Activated naive CD4-positive, alpha-beta T cell treated with Interleukin-2 at 50 U/mL for 16 hours (primary cell): ENCODE measurements at places on chromosomes 4 and X.

- DNase-seq = no peak
Measured at GRCh38 chr4:17574206-17574605, 2.8 kb upstream of the LAP3 start.

DNA sequence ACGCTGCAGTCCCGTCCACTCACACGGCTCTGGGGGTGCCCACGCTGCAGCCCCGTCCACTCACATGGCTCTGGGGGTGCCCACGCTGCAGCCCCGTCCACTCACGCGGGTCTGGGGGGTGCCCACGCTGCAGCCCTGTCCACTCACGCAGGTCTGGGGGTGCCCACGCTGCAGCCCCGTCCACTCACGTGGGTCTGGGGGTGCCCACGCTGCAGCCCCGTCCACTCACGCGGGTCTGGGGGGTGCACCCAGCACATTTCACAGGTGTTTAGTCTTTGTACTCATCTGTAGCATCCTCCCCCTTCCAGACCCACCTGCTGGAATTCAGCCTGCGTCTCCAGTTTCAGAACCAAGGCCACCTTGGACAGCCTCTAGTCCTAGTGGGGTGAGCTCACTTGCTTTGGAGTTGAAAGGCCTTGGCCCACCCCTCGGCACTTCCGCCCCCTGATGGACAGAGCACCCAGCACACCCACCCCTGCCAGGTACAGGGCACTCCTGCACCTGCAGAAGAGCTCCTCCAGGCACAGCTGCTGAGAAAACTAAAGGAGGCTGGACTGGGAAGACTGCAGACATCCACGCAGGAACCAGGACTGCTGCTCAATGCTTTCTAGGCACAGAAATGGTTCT lies 73.0 kb downstream of the ABLIM2 start:
- no peak for DNase-seq

GRCh38 chr4:41613821-41614220 lies 75.9 kb downstream of the LIMCH1 start:
- DNase-seq = no peak

DNA sequence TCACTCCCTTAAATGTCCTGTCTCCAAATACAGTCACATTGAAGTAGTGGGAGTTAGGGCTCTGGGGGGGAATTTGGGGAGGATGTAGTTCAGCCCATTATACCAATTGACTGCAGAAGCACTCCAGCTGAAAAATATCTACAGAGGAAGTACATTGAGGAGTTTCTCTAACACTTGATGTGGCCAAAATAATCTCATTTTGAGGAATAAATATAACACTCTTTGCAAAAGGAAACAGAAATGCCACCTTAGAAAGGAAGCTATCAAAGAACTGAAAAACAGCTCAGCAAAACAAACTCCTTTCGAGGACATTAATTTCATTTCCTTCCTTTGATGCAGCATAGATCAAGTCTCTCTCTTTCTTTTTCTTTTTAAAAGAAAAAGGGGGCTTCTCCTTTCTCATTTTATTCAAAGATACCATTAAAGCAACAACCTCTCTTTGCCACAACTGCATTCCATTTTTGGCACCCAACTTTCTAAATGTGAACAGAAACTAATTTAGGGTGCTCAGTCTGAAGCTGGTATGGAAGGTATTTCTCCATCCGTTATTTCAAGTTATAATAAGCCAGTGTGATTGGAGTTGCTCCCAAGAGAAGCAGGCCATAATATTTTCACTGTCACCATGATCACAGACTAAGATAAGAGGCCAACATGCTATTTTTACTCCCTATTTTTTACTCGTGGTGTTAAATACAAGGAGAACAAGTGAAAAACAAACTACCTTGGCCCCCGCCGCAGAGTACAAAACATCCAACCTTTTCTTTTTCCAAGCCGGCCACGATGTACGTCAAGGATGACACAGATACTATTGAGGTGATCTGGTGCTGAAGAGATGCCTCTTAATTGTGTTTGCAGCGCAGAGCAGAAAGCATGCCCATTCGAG lies 230.4 kb upstream of the GATB start:
- DNase-seq = no peak

DNA sequence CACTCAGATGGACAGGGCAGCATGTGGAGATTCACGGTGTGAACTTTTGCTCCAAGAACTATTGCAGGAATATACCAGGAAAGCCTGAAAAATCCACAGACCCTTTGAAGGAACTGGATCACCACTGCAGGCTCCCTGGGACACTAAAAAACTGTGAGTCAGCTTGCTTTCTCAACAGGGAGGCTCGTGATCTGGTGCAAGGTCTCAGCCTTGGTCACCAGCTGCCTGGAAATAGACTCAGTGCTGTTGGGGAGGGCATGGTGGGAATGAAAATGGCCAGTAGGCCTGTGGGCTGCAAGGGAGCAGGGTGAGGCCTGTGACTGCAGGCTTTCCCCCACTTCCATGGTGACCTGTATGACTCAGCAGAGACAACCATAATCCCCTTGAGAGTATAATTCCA lies 426.4 kb upstream of the RPS6KA3 start:
- no peak for DNase-seq

DNA sequence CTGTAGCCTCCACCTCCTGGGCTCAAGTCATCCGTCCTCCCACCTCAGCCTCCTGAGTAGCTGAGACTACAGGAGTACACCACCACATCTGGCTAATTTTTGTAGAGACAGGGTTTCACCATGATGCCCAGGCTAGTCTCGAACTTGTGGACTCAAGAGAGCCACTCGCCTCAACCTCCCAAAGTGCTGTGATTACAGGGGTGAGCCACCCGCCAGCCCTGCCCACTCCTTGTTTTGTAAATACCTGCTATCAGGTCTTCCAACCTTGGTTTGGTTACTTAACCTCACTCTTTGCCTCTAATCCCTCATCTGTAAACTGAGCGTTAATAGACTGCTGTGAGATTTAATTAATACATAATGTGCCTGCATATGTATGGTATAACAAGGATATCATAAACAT lies 803 bp downstream of the CNGA1 start:
- DNase-seq = no peak

DNA sequence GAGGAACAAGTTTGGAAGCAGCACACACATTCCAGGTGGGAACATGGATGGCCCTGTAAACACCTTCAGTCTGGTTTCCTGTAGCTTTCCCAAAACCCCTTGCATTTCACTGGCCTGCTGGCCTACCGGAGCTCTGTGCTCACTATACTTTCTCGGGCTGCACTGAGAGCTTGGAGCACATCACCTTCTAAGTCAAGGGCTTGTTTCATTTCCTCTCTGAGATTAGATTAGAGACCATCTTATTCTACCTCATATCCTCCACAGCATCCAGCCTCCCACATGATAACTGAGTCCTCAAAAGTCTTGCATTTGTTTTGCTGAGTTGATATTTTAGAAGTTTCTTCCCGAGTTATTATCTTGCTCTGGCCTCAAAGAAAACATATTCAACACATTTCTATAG lies 147.7 kb downstream of the RASL11B start:
- DNase-seq = no peak

DNA sequence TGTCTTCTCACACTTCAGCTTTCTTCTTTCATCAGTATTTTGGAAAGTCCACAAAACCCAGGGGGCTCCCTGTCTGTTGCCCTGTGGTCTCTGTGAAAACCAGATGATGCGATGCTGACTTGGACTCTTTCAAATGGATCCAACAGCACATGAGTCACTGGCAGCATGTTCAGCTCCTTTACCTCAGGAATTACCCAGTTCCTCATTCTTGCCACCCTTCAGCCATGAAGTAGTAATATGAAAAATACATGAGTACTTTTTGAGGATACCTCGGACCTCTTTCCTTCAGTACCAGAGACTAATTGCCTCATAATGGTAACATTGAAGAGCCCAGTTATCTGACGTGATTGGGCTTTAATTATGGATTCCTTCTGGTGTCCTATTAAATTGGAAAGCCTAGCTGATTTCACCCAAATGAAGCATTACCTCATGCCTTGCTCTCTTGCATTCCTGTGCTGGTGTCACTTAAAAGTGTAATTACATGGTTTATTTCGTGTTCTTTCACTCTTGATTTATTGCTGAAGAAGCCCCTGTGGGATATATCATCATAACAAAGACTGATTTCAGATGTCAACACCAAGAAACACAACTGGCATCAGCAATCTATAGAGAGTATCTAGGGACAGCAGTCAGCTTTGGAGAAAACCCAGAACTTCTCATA lies 63.4 kb downstream of the NFKB1 start:
- DNase-seq = peak; percentile 32

- no peak for DNase-seq
Measured at GRCh38 chr4:24991015-24991414, 39.7 kb downstream of the LGI2 start.

GRCh38 chr4:103361926-103362325 lies 163.8 kb upstream of the CENPE start:
- DNase-seq = no peak

DNA sequence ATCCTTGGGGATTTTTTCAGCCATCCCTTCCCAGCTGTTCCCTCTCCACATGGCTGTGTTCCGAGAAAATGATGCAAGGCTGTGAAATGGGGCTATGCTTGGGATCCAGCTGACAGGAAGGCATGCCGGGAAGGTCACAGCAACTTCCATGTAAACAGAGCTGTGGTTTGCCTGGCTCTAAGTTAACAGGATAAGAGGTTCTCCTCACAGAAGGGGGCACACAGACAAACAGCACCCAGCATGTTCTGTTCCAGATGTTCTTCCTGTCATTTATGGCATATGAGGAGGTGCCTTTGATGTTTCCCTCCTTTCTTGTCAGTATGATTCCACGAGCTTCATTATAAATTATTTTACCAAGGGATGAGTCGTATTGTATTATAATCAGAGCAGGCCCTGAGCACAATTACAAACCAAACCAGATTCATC lies 220.7 kb downstream of the ANTXR2 start:
- DNase-seq = no peak

GRCh38 chrX:129956765-129957164 lies 25.7 kb upstream of the BCORL1 start:
- DNase-seq = no peak

GRCh38 chrX:8783097-8783713 lies 18.0 kb downstream of the FAM9A start:
- DNase-seq = peak; percentile 37

DNA sequence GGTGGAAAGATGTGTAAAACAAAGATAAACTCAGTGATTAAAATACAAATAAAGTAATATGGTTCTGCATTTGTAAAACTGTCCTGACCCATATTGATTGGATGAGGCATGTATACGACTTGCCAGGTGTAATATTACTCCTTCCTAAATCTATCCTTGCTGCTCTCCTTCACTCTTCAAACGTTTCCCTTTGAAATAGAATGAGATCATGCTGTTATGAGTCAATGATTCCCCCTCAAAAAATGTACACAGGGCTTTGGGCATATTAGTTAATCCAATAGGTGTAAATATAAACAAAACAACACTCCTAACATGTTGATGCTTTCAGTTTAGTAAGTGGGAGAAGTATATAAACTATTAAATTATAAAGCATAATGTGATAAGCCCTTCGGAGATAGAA lies 117.4 kb upstream of the GPM6A start:
- no peak for DNase-seq

GRCh38 chrX:41779941-41780340 lies 56.0 kb downstream of the GPR82 start:
- no peak for DNase-seq

DNA sequence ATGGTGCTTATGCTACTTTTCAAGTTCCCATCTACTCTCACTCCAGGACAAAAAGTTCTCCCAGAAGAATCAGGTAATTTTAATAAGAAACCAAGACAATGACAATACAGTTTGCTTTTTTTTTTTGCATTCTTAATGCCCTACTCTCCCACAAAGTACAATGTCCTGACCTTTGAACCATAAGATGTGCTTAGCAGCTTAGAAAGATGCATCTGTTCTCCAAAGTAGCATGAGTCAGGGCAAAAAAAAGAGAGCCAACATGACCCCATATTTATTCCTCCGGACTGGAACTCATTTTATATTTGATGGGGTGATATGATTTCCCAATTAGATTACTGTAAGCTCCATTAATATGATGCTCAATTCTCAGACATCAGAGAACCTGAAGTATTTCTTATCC lies 16.5 kb upstream of the PDCL2 start:
- no peak for DNase-seq

GRCh38 chr4:4631150-4631549 lies 89.3 kb upstream of the STX18 start:
- no peak for DNase-seq
